NCI-H146 (cell line): ENCODE measurements at places on chromosomes 7 and 10.

GRCh38 chr10:56266120-56266519, 94.9 kb downstream of the ZWINT start:
- DNase-seq: no peak

GRCh38 chr7:41972270-41972669, 264.7 kb downstream of the GLI3 start:
- DNase-seq: no peak

- no peak for DNase-seq
Measured at GRCh38 chr10:110786172-110786571, 85.6 kb upstream of the PDCD4 start.

DNA sequence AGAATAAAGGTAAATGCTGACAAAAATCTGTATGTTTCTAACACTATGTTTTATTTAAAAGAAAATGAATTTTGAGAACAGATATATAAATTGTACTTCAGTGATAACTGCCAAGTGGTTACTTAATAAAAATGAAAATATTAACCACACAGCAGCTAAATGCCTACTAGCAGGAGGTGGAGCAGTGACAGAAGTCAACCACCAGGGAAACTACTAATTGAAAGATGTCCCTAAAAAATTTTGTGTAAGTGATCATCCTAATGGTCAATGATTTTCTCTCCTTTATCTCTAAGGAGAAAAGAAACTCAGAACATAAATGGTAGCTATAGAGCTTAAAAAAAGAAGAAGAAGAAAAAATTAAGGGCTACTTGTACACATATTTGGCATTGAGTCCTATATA, 22.9 kb downstream of the WNT16 start:
- no peak for DNase-seq

GRCh38 chr7:3196629-3197400, 104.2 kb upstream of the SDK1 start:
- DNase-seq: no peak

GRCh38 chr10:24579906-24580305, 143.8 kb downstream of the ARHGAP21 start:
- DNase-seq: no peak

- no peak for DNase-seq
Measured at GRCh38 chr10:45557275-45557905, 115.2 kb downstream of the ZFAND4 start.

GRCh38 chr10:102729029-102730026, 14.4 kb upstream of the WBP1L start:
- DNase-seq: peak; percentile 62

DNA sequence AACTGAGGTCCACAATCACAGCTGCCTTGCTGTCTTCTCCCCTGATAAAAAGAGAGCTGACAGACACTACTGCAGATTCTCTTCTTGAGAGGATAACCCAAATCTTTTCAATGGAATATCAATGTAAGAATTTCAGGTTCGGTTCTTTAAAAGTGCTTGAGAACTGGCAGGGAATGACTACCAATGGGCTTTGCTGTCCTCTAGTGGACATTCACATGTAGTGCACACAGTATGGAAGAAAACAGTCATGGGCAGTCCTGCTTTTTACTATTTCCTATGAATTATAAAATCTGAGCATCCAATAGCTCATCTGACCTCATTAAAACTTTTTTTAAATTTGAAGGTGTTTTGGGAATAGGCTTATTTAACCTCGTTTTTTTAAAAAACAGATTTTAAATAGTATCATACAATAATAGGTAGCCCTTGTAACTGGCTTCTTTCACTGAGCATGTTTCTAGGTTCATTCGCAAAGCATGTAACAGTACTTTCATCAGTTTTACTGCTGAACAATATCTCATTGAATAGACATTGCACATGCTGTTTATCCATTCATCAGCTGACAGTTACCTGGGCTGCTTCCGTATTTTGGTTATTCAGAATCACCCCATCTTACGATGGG, 18.3 kb downstream of the FZD9 start:
- peak; percentile 37 for DNase-seq

DNA sequence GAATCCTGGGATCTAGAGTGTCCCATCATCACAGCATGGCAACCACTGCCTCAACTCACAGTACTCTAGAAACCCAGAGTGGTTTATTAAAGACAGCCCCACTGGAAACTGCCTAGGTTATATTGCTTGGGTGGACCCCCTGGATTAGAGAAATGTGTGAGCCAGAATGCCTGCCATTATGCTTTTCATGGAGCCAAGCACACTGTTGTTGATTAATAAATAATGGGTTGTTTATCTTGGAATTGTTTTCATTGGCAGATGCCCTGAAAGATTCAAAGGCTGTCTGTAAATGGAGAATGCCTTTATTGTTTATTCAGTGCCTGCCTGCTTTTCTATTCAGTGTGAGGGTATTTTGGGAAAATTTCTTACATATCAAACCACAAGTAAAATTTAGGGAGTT, 52.1 kb downstream of the GNAI1 start:
- DNase-seq: no peak

DNA sequence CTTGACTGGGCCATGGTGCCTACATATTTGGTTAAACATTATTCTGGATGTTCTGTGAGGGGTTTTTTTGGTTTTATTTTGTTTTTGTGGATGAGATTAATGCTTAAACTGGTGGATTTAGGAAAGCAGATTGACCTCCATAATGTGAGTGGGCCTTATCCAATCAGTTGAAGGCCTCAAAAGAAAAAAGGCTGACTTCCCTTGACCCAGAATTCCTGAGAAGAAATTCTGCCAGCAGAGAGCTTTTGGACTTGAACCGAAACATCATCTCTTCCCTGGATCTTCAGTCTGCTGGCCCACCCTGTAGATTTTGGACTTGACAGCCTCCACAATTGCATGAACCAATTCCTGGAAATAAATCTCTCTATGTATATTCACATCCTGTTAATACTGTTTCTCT, 94.4 kb downstream of the ADRA2A start:
- DNase-seq: no peak

DNA sequence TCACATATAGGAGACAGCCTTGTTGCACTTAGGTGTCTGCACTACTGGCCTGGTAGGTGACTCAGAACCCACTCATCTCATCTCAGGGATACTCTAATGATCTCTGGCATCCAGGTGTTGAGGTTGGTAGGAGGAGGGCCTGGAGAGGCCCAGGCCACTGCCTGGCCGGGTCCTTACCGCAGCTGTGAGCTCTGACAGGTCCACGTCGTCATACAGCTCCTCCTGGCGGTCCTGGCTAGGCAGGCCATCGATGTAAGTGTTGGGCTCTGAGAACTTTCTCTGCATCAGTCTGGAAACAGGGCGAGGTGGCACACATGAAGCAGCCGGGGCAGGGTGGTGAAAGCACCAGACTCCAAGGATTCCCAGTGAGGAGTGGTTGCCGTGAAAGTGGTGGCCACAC, 62.1 kb downstream of the VWA2 start:
- DNase-seq: no peak

GRCh38 chr10:28410420-28411135, 107.7 kb upstream of the MPP7 start:
- DNase-seq: no peak

DNA sequence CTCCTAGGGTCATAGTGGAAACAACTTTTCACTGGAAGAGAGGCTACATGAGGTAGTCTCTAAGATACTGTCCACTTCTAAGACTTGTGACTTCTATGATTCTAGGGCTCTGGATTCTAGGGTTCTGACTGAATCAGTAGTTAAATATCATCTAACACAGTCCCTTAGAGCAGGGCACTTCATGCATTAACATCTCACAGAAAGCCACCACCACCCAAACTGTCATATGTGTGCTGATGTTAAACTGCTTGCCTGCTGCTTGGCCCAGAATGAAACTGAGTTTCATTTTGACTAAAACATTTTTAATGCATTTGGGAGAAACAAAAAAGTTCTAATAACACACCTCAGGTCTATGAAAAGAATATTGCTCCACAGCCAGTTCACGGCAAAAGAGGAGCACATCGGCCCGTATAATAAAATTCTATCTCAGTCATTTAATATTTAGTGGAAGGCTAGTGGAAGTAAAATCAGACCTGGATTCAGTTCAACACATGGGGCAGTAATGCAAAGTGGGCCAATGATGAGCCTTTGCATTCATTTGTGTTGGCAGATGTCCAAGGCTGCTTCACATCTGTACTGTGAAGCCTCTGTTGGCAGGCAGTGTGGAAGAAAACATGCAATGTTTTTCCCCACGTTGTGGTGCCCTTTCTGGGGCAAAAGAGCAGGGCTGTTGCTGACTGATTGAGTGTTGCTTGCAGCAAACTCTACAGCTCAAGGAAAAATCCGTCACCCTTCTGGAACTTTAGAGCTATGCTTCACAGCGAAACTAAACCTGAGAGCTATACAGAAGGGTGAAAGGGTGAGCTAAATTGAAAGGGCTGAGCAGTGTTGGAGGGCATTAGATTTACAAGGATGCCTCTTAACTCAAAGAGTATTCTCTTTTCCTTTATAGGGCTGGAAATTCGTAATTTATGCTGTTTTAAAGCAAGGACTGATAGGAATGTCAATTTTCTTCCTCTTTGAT, 33.5 kb upstream of the AUTS2 start:
- DNase-seq: peak; percentile 70

- no peak for DNase-seq
Measured at GRCh38 chr10:55398497-55398882, 597.5 kb upstream of the PCDH15 start.

GRCh38 chr10:112954974-112955581, 5.0 kb downstream of the TCF7L2 start:
- peak; percentile 29 for DNase-seq

DNA sequence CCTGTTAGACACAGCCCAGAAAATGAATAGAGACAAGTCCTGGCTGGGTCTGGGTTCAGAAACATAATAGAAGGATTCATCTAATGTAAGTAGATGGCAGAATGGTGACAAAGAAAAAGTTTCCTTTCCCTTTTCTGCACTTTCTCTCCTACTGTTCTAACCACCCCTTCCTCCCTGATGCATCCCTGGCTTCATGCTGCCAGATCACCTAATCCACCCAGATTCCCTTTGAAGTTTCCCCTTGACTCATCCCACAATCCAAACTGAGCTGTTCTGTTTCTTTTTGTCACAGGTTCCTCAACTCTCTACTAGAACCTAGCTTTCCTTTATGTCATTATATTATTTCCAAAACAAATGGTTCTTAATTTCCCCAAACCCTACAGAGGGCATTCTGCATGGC, 1.1 kb upstream of the MACC1 start:
- peak; percentile 19 for DNase-seq

DNA sequence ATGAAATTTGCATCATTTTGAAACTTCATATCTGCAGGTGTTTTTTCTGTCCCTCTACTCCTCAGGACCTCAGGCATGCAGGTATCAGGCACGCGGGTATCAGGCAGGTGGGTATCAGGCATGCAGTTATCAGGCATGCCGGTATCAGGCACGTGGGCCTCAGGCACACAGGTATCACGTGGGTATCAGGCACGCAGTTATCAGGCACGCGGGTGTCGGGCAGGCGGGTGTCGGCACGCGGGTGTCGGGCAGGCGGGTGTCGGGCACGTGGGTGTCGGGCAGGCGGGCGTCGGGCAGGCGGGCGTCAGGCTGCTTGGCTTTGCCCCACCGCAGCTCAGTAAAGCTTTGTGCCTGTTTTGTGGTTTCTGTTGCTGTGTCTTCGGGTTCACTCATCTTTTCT, 8.7 kb downstream of the SPRN start:
- DNase-seq: no peak

DNA sequence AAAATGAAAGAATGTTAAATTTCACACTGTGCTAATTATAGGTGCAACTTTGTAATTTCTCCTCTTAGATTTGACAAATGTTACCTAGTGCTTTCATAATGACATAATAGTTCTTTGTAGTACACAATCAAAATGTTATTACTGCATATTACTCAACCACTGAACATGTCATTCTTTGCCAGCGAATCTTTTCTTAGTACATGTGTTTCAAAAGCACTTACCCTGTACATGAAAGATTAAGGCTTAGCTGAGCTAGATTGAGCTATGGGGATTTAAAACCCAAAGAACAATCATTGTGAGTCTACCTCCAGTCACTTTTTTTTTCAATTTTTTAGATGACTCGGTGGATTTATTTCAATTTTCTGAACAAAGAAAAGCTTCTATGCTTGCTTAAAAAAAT, 123.5 kb upstream of the FERD3L start:
- no peak for DNase-seq

GRCh38 chr10:21368728-21369425, 156.6 kb downstream of the SKIDA1 start:
- DNase-seq: no peak

- DNase-seq: no peak
Measured at GRCh38 chr10:26571655-26572054, 125.8 kb upstream of the PDSS1 start.
